ENCODE measurements at places on chromosomes 13 and 19. TPM values are rescaled to one million over a fixed set of nuclear protein-coding genes. Genes with fewer than 3 reads are reported as not detected.

The ZNF628 gene
- total RNA-seq: 7.9 TPM

The BAX gene
- total RNA-seq: 53.4 TPM

The GTF2F2 gene
- 13.0 TPM for total RNA-seq

The TRPC4 gene
- 7.3 TPM for total RNA-seq

The RUBCNL gene
- total RNA-seq: 3.6 TPM

The LIN7B gene
- total RNA-seq: 9.0 TPM

The CCDC194 gene
- 0.52 TPM for total RNA-seq

The OLFM2 gene
- total RNA-seq: 5.2 TPM

The TTC9B gene
- not detected for total RNA-seq

The FCER2 gene
- total RNA-seq: 0.23 TPM

The LCP1 gene
- total RNA-seq: 72.8 TPM

The SERTM1 gene
- total RNA-seq: 4.3 TPM

The ATP4A gene
- not detected for total RNA-seq

The CALR3 gene
- not detected for total RNA-seq

The KIR3DL1 gene
- total RNA-seq: not detected

The FFAR1 gene
- total RNA-seq: not detected

The LHFPL6 gene
- 213 TPM for total RNA-seq

The OR10H1 gene
- total RNA-seq: 0.05 TPM

The SULT2B1 gene
- 0.60 TPM for total RNA-seq

The NFIX gene
- total RNA-seq: 242 TPM

The CEACAM8 gene
- 0.23 TPM for total RNA-seq

The TMEM272 gene
- 0.10 TPM for total RNA-seq

The ZNF575 gene
- 3.4 TPM for total RNA-seq

The ZNF534 gene
- total RNA-seq: 0.14 TPM

The RASL11A gene
- 39.7 TPM for total RNA-seq

The FCHO1 gene
- 2.0 TPM for total RNA-seq

The IPO5 gene
- 130 TPM for total RNA-seq

The VWA8 gene
- 16.6 TPM for total RNA-seq

The RFPL4A gene
- not detected for total RNA-seq

The OR7C1 gene
- not detected for total RNA-seq

The SLC15A1 gene
- not detected for total RNA-seq

The ZNF43 gene
- total RNA-seq: 13.9 TPM

The ZNF829 gene
- 3.4 TPM for total RNA-seq

The LRRC8E gene
- total RNA-seq: not detected
